DND-41 (cell line): ENCODE measurements at places on chromosomes 7 and 10.

DNA sequence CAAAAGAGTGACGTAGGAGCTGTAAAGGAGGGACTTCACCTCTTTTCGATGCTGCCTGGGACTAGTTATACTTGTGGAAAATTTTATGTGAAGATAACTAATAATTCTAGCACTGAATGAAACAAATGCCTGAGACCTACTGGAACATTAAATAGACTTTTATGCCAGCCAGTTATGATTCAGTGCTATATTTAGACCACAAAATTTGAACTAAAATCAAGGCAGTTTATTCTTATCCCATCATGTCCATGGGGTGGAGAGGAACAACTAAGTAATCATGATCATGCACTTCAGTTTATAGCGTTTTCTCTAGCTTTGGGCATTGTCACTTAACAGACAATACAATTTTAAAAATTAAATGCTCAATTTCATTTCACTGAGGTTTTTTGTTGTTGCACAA is 76.7 kb downstream of the ZEB1 start:
- no peak for DNase-seq

DNA sequence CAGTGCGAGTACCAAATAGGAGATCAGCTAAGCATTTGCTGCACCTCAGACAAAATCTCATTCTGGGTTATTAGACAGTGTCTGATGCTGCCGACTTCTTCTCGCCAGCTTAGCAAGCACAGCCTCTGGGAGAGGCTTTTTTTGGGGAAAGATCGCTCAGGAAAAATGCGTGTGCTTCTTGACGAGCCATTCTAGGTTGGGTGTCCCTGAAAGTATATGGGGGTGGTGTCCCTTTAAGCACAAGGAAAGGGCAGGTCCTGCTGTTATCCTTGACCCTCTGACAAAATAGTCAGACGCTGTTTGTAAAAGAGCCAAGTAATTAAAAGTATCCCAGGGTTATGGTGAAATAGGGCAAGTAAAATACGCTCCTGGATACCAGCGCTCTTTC is 540.1 kb upstream of the FZD8 start:
- no peak for DNase-seq

GRCh38 chr10:43355749-43356371 is 15.6 kb upstream of the FXYD4 start:
- DNase-seq = no peak

- DNase-seq = no peak
These were observed 279.4 kb upstream of the HABP2 start for GRCh38 chr10:113273181-113274163.

DNA sequence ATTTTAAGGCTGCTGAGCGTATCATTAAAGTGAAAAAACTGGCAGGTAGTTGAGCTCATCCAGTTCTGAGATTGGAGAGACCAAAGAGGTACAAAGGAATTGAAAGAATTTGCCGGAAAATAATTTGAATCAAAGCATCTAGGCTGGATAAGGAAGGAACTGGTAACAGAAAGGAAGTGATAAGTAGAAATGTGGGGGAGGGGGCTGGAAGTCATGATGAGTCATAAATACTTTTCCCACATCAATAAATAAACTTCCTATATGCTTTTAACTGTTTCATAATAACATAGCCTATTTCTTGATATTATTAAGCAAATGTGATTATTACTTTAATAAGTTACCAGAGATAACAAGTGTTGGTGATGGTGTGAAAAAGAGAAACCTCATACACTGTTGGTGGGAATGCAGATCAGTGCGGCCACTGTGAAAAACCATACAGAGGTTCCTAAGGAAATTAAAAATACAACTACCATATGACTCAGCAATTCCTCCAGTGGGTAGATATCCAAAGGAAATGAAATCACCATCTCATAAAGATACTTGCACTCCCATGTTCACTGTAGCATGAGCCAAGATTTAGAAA is 27.0 kb downstream of the ZNF438 start:
- no peak for DNase-seq

GRCh38 chr7:100476903-100477870 is 1.8 kb downstream of the TSC22D4 start:
- DNase-seq = no peak

DNA sequence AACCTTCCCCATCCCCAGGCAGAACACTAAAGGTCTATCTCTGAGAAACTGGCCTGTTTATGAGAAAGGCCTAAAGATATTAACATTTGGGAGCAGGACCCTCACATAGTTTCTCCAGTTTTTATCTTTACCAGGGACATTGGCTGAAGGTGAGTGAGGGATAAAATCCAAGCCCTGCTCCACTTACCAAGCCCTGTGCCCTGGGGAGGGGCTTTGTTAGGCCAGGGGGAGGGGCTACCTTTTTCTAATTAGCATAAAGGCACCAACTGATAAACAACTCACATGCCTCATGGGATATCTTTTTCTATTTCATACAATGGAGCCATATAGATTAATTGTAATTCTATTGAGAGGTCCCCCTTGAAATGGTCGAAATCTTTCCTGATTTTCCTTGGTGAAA is 55.9 kb downstream of the RNLS start:
- no peak for DNase-seq

- DNase-seq = no peak
These were observed 196.0 kb downstream of the KCNMA1 start for GRCh38 chr10:77441353-77442166.

DNA sequence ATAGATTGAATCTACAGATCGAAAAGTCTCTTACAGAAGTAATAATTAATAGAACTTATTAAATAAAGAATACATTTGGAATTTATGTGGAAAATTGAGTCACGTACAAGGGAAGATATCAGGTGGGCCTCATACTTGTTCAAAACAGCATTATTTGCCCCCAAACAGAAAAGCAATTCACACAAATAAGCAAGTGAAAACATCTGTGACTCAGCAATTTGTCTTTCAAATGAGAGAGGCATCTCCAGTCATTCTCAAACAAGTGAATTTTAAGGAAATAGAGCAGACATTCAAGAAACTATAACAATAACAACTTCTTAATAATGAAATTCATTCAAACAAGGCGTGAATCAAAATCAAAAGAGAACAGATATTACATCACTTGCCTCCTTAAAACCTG is 50.1 kb downstream of the SEMA3A start:
- no peak for DNase-seq

- no peak for DNase-seq
These were observed 96.6 kb downstream of the PTPRE start for GRCh38 chr10:128003521-128003920.

DNA sequence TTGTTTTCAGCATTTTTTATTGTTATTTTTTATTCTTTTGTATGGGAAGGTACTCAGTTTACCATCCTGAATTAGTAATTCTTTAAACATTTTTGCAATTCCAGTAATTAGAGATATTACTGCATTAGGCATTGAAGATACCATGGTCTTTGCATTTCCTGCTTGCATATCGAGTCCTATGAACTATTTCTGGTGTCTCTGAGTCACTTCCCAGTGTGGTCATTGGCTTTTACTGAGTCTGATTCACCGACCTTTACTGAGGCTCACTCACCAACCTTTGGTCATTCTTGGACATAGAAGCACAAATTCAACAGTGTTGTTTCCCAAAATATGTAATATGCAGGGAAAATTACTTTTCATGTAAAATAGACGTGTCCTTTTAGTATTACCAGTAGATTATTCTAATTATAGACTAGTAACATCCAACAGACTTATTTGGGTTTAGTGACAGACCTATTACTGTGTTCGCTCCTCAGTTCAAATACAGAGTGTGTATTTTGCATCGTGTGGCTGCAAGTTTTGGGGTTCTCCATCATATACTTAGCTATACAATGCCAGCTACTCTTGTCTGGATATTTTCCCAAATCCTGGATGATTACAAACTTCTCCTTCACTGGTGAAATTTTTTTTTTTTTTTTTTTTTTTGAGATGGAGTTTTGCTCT is 180.7 kb upstream of the PRSS1 start:
- no peak for DNase-seq

DNA sequence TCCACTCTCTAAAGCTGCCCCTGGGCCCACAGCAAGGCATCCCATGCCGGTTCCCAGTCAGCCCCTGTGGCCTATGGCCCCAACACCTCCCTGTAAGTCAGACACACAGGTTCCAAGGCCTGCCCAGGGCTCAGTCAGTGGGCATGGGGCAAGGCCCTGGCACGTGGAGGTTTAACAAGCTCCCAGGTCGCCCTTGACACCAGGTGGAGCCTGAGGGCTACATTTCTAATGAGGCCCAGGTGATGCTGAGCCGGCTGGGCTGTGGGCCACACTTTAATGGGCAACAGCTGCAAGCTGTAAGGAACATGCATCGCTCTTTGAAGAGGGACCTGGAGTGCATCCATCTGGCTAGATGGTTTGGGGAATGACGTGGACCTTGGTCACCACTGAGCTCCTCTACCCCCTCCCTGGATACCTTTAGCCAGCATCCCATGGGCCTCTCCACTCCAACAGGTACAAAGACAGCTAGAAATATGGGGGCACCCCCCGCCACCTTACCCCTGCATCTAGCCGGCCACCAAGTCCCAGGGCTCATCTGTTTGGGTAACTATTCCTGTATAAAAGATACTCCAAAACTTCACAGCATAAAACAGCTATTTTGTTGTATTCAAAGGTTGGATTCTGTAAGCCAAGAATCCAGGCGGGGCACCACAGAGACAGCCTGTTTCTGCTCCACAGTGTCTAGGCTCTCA is 122.5 kb downstream of the OAT start:
- DNase-seq = no peak

- no peak for DNase-seq
These were observed 80.3 kb upstream of the ARID5B start for GRCh38 chr10:61821153-61821552.

GRCh38 chr10:44261710-44262455 is 123.0 kb downstream of the CXCL12 start:
- DNase-seq = no peak

- DNase-seq = no peak
These were observed 689.7 kb upstream of the IGFBP3 start for GRCh38 chr7:46610746-46611145.

GRCh38 chr7:41096917-41097316 is 606.0 kb downstream of the INHBA start:
- no peak for DNase-seq

DNA sequence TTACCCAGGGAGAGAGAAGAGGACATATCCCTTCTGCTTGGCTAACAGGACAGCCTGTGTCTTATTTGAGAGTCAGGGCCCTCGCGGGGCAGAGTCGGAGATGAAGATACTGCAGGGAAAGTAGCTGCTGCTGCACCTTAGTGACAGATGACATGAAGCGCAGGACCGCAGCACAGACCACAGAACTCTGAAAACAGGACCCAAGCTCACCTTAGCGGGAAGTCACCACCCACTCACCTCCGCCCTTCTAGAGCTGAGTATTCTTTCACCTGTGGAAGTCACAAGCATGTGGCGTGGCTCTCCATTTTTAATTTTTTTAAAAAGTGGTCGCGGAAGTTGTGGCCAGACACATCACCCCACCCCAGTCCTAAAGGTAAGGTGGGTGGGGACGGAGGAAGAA is 191.4 kb downstream of the FAM107B start:
- DNase-seq = no peak

DNA sequence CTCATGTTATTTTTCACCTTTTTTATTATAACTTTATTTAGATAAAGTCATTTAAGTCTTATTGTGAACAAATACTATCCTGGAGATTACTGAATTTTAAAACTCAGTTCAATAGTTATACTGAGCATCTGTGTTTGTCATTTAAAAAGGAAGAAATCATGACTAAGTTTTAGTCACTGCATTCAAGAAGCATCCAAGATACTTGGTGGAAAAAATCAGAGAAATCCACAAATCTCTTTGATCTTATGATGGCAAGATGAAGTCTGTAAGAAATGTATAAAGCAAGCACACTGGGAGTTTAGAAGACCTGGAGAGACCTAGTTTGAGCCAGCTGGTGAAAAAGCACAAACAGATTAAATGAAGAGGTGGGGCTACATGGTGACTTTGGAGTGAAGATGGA is 529.8 kb upstream of the IGFBP3 start:
- no peak for DNase-seq

GRCh38 chr10:85137253-85137652 is 808.9 kb downstream of the CCSER2 start:
- no peak for DNase-seq

GRCh38 chr10:47266602-47267001 is 33.4 kb upstream of the GDF10 start:
- DNase-seq = peak; percentile 1

GRCh38 chr7:130421684-130422083 is 19.1 kb downstream of the CEP41 start:
- DNase-seq = no peak

GRCh38 chr10:115606086-115606485 is 512.9 kb downstream of the ATRNL1 start:
- DNase-seq = no peak

DNA sequence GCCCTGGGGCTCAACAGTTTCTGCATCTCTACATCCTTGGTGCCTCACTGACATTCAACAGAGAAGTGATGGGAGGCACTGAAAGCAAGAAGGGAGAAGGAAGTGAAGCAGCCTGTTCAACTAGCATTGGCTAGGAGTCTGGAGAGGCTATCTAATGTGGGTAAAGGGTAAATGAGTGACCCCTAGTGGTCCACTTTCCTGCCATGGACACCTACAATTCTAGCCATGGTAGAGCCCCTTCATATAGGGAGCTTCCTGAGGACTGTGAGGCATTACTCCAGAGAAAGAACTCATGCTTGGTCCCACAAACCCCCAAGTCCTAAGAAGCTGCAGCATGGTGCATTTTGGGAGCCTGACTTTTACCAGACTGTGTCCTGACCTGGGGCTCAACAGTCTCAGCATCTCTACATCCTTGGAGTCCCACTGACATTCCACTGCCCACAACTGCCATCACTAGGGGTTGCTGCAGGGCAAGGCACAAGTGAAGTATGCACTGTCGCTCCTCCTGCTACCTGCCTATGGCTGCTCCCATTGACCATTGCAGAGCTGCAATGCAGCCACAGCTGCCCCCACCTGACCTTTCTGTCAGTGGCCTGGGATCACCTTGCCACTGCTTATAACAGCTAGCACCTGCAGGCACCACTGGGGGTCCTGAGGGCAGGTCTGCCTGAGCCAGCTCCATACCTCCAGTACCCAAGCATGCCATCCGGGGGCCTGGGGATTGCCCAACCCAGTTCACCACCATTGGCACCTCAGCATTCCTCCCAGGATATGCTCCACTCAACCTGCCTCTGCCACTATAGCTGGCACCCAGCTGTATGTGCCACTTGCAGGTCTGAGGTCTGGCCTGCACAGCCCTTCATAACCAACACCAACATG is 44.1 kb upstream of the CDK6 start:
- no peak for DNase-seq

- no peak for DNase-seq
These were observed 18.0 kb upstream of the MRLN start for GRCh38 chr10:59771162-59771807.

- no peak for DNase-seq
These were observed 99.4 kb downstream of the RNF216 start for GRCh38 chr7:5681979-5682546.

GRCh38 chr7:22864301-22864700 is 41.7 kb upstream of the TOMM7 start:
- no peak for DNase-seq

- DNase-seq = no peak
These were observed 67.9 kb upstream of the SMNDC1 start for GRCh38 chr10:110372656-110373055.

DNA sequence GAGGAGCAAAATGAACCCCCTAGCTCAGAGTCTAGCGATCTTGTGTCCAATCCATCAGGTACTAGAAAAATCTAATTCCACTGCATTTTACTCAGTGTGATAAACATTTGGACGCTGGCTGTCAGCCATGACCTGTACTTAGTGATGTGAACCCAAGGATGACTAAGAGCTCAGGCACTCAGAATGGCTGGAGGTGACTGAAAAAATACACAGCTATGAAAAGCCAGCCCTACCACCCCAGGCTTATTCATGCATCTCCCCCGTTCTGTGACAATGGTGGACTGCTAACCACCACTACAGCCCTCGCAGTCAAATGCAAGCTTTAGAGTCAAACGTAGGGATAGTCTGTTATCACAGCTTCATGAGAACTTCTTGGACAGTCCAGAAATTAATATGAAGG is 14.9 kb downstream of the AFAP1L2 start:
- DNase-seq = no peak
